NCI-H1930 (cell line): ENCODE measurements at places on chromosomes 7 and 10.

- no peak for DNase-seq
These were observed 1.5 kb upstream of the RALA start for GRCh38 chr7:39621784-39622411.

DNA sequence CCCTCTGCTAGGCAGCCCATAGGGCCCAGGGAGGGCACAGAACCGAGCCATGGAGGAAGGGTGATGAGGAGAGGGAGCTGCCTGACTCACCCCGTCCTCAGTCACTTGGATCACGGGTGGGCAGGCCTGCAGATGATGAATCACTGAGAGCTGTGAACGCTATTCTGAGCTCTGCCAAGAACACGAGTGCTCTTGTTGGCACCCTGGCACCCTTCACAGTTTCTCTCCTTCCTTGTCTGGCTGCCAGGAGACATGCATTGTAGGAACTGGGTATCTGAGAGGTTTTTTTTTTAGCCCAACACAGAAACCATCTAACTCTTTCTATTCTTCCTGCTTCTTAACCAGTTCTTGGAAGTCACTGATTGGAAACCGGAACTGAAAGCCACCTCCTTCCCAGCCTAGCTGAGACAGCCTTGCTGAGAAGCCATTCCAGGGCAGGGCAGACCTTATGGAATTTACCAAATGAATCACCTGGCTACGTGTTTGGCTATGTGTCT is 82.1 kb downstream of the SLC37A3 start:
- DNase-seq: no peak

DNA sequence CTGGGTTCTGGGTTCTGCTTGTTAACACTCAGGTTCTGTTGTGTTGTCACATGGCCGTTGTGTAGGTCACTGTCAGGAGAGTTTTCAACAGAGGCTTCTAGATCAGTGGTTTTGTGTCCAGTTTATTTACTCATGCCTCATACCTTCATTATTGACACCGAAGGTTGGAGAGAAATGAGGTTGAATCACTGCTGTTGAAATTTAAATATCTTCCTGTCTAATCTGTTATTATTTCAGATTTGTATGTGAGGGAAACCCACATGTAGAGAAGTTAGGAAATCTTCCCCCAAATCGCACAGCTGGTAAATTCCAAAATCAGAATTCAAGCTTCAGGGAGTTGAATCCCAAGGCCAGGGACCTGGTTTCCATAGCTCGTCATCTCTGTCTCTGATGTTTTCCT is 28.3 kb upstream of the KLF6 start:
- DNase-seq: no peak

DNA sequence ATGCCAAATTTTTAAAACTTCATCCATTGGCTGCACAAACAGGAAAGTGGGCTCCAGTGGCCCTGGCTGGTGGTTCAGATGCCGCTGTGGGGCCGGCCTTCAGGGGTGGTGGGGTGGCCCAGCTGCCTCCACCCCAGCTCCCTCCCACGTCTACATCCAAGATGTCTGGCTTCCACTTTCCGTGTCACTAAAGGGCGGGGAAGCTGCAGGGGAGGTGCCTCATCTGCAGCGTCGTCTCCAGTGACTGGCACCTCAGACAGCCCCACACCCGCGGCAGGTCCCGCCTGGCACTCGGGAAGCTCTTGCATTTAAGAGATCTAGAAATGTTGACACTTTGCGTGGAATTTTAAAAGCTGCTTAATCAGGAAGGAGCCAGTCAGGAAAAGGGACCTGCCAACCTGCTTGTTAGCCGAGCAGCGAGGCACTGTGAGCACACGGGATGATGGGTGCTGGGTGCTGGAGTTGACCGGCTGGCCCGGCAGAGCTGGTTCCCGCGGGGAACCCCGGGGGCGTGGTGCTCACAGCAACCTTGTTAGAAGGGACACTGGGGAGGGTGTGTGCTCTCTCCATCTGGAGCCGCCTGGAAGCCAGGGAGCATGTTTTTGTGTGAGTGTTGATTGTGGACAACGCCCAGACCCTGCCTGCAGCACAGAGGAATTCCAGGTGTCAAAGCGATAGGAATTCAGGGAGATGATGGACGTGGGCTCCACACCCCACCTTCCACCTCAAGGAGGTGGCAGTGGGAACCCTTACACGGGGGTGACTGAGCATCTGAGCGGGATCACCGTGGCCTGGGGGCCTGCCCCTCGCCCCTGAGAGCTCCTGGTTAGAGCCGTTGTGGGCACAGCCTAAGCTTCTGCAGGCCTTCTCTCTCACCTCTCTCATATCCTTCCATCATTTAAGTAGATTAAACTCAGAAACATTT is 320.5 kb downstream of the PTPRN2 start:
- DNase-seq: no peak

DNA sequence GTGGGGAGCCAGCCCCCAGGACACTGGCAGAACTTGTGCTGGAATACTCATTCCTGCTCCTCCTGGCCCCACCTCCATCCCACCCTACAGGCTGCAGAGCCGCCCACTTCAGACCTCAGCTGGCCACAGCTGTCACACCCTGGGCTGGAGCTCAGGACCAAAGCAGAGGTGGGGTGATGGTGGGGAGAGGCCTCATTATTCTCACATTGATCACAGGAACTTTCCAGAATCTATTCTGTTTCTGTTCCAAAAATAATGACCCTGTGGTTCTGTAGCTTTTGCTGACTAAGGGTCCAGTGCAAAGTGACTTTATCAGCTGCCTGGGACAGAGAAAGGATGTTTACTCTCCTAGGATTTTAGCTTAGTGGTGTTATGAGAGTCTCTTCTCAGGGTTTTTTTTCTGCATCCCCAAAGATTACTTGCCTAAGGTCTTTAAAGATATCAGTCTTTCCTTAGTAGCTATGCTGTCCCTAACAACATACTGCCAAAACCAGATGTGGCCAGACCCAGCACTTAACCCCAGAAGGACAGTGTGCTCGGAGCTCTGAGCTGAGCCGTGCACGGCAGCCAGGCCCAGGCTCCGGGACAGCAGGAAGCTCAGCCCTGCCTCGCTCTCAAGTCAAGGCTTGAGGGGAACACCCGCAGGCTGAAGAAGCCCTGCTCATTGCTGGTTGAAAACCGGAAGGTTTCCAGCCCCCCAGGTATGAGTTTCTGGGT is 223.3 kb downstream of the MLLT10 start:
- no peak for DNase-seq

- no peak for DNase-seq
These were observed 175.5 kb upstream of the KLF6 start for GRCh38 chr10:3960496-3960895.

DNA sequence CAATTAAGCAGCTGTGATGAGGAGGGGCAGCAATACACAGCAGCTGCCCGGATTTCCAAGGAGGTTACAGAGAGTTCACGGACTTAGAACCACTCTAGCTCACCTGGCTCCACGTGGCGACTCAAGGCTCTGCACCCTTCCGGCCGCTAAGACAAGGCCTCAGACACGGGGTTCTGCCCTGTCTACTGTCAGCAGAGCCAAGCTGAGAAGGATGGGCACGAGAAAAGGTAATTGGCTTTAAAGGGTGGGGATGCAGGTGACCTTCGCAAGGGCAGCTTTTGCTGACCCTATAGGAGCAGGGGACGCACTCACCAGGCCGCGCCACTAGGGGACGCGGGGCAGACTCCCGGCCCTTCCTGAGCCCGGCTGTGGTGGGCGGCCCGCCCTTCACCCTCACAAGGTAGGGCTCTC is 152.4 kb downstream of the KIF20B start:
- no peak for DNase-seq

GRCh38 chr7:138581065-138581464 is 120.1 kb downstream of the SVOPL start:
- DNase-seq: no peak
